Gastrocnemius medialis (tissue), 4 donors: ENCODE measurements at places on chromosomes 4 and X.

DNA sequence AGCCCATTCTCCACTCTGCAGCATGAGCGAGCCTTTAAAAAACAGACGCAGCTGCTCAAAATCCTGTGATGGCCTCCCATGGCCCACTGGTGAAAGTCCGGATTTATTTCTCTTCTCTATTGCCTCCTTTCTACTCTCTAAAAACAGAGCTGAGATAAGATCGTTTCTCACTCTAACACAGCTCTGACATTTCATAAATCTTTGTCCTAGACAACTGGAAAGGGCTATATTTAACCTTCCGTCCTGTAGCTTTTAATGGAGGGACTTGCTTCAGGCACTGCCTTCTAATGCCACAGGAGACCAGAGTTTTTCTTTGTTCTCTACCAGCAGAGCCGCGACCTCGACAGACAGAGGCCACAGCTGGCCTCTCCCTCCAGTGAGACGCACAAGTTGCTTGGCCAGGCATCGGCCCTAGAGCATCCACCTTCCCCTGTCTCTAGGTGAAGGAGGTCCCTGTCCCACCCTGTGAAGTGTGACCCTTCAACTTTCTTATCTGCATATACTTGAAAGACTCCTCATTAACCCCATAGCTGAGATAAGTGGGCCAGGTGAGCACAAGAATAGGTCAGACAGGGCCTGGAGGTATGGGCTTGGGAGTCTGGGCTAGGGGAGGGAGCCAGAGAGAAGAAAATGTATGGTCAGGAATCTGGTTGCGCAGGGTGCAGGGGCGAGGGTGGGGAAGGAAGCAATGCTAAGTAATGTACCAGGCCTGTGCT is 50.0 kb downstream of the RTL5 start:
- DNase-seq, result no peak

DNA sequence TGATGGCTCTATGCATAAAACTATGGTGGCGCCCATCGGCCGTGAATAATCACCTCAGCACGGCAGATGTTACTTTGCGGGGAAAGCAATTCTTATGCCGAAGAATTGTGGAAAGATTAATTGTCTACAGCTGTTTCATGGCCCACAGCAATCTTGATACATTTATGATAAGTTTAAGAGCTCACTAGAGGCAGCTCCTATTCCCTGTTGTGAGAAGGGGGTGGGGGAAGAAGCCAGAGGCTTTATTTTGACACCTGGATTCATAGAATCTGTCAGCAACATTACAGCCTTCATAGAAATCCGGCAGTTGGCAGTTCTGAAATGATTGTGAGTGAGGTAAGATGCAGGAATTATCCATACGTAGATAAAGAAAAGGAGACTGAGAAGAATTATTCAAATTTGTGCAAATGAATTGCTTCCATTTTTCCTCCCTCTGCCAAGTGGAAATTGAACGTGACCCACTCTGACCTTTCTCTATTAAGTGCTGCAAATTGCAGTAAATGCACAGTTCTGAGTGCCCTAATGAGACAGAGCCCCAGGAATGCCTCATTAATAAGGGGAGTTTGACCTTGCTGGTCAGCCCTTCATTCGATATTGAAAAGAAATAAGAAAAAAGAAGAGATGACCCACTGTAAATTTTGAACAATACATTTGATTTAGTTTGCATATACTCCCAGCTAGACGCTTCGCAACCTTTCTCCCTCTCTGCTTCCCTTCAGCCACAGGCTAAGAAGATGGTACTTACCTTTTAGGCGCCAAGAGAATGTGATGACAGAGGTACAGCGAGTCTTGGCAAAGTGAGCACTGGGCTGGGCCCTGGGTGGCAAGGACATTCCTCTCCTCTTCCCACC is 188.8 kb downstream of the GPAT3 start:
- no peak for DNase-seq

GRCh38 chrX:137040113-137040794 is 6.5 kb upstream of the GPR101 start:
- no peak for DNase-seq

DNA sequence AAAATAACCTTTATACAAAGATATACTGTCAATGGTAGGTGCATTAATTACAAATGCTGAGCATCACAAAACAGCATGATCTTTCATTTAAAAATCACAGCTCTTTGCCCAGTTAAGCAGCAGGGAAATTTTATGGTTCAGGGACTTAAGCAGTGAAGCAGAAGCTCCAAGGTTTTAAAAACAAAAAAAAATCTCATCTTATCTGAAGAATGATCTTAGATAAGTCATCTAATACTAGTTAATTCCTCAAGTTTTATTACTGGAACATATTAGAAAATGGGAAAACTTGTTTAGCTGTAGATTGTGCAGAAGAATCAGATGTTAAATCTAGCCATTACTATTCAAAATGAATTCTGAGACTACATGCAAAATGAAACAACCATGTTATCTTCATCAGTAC is 289.9 kb downstream of the GASK1B start:
- no peak for DNase-seq

DNA sequence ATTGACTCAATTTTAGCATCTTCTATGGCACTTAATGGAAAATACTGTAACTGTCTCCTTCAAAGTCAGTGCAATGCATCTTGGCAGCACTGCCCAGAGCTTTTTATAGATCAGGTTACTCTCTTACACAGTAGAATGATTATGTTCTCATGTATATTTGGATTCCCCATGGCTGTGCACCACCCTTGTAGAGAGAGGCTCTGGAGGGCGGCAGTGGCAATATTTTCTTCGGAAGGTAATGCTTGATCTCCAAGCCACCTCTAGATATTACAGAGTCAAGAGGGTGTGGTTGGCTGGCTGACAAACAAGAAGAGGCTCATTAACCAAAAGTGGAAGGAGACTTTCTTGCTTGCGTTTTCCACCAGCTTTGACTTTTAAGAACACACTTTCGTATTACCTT is 72.8 kb upstream of the ARSJ start:
- DNase-seq, result no peak

DNA sequence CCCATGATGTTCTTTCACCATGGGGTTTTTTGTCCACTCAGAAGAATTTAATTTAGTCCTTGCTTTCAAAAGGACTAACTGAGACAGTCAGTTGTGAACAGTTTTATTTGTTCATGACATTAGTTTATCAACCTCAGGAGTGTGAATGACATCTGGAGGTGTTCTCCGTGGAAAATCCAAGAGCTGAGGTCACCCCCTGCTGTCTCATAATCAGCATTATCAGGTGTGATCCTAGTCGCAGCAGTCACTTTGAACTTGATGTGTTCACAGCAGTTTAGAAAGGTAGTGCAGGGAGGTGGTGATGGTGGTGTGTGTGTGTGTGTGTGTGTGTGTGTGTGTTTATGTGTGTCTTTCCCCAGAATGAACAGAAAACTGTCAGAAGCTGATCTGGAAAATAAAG is 1760.8 kb upstream of the PCDH10 start:
- DNase-seq, result no peak

- DNase-seq, result no peak
Measured at GRCh38 chrX:140822184-140822583, 112.6 kb downstream of the LINC00632 start.

DNA sequence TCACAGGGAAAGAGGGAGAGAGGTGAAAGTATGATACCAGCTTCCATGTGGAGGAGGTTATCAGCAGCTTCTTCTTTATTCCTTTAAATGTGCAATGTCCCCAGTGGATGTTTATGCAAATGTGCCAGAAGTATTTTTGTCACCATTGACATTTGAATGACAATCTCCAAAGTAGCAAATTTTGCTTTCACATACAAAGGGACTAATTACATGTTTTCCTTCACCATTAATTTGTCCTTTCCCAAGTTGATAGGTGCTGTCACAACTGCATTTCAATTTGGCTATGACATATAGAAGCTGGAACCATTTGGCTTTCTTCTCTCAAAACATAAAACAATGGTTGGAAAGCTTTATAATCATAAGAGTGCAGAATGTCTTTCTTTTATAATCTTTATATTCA is 469.0 kb upstream of the NWD2 start:
- DNase-seq, result no peak

- DNase-seq, result no peak
Measured at GRCh38 chr4:95267081-95267480, 281.7 kb downstream of the UNC5C start.

- no peak for DNase-seq
Measured at GRCh38 chr4:42618023-42618422, 38.9 kb downstream of the ATP8A1 start.

- no peak for DNase-seq
Measured at GRCh38 chr4:106297245-106298035, 18.6 kb downstream of the TBCK start.

DNA sequence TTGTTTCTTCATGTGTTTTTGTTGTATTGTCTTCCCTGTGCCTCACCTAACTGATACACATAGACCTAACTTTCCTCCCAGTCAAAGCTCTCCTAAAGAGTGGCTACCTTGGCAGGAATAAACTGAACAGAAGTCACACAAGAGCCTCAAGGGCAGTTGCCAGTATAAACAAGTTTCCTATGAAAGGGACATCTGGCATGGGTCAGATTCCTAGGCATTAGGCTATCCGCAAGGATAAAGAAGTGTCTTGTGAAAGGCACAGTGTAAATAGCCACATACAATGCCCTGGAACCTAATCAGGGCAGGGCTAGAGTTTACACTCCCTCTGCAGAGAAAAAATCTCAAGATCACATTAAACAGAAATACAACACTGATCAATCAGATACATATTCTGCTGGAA is 220.8 kb downstream of the SPANXN3 start:
- no peak for DNase-seq

DNA sequence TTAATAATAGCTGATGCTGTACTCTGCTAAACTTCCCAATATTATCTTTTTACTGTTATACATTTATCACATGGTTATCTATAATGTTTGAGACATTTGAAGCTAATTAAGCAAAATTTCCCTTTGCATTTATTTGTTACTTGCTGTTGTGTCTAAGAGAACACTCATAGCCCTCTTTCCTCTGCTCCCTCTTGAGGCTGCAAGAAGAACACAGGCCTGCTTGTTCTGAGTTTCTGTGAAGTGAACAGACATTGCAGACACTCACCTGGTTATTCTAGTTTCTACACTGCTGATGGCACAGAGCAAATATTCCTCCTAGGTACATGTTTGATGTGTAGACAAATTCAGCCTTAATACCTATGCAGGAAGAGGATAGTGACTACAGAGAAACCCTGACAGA is 367.8 kb downstream of the GASK1B start:
- no peak for DNase-seq

DNA sequence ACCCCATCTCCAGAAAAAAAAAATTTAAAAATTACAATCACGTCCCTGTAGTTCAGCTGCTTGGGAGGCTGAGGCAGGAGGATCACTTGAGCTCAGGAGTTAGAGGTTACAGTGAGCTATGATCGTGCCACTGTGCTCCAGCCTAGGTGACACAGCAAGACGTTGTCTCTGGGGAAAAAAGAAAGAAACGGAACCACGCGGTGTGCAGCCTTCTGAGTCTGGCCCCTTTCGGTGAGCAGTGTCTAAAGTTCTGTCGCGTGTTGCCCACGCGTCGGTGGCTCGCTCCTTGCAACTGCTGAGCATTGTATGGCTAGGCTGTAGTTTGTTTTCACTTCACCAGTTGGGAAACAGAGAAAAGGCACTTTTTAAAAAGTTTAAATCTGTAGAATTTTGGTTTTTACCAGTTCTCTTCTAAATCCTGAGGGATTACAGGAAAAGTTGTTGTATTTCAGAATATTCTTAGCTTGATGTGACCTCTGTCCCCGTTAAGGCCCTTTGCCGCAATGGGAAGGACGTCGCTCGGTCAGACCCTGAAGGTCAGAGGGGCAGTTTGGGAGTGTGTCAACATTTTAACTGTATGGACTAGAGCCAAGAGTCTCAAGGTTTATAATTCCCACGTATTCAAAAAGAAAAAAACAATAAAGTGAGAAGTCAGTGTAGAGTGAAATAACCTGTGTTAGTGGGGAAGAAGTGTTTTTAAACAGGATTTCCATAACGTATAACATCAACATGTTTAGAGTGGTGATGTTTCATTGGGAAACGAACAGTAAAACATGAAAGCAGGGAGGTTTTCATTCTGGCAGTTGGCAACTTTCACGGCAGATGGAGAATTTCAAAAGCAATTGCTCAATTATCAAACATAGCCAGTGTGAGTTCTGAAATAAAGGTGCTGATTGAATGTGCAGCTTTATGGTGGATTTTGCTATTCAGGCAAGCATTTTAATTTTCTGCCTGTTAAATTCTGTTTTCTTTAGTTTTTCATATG is 45.8 kb upstream of the MSANTD1 start:
- no peak for DNase-seq

- no peak for DNase-seq
Measured at GRCh38 chr4:97950836-97951235, 192.4 kb downstream of the STPG2 start.

DNA sequence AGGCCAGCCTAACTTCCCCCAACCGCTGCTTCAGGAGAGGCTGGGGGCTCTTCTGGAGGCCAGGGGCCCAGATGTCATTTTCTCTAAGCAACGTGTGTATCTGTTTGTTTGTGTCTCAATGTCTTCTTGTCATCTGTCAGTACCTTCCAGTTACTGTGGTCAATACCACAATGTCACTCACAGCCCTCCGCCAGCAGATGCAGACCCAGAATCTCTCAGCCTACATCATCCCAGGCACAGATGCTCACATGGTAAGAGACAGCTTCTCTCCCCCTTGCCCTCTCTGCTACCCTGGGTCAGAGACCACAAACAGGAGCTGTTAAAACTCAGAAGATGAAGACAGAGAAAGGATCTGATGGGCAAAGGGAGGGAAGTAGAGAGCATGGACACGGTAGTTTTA is 5.0 kb downstream of the XPNPEP2 start:
- DNase-seq, result no peak

GRCh38 chr4:25654971-25655963 is at the start of gene SLC34A2:
Gene SLC34A2 (plus strand): TSS chr4:25655851. CDS start chr4:25662501, 6,650 bp downstream.
- DNase-seq, result no peak

GRCh38 chr4:75630937-75631329 is 605 bp upstream of the CDKL2 start:
- DNase-seq, result no peak

GRCh38 chr4:135485371-135485770 is 1283.8 kb upstream of the PABPC4L start:
- DNase-seq, result no peak

GRCh38 chr4:112752510-112752909 is 115.6 kb downstream of the LARP7 start:
- no peak for DNase-seq

DNA sequence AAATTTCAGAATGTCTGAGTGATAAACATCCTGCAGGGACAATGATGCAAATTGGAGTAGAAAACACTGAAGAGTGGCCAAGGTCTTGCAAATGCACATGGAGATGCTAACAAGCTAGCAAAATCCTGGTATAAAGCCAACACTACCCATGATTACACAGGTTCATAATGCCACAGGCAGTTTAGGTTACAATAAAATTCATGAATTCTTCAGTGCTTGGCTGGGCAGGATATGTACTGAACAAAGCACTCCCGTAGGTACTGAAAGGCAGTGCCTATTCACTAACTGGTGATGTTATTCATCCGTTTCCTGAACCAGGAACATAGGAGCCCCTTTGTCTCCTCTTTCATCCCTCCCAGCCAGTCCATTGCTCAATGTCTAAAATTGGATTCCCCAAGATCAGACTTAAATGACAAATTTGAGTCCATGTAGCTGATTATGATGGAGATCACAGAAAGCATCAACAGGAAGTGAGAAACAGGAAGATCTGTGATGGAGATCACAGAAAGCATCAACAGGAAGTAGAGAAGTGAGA is 244.5 kb downstream of the DMD start:
- DNase-seq, result no peak

- no peak for DNase-seq
Measured at GRCh38 chr4:44194365-44194764, 254.2 kb downstream of the KCTD8 start.

GRCh38 chr4:56757261-56757746 is 64.2 kb downstream of the SPINK2 start:
- no peak for DNase-seq
